ENCODE measurements at places on chromosomes 5 and 9. TPM values are rescaled to one million over a fixed set of nuclear protein-coding genes. Genes with fewer than 3 reads are reported as not detected.

CENPP gene
- total RNA-seq, result 20.9 TPM

PIP5K1B gene
- total RNA-seq, result 3.1 TPM

DNA sequence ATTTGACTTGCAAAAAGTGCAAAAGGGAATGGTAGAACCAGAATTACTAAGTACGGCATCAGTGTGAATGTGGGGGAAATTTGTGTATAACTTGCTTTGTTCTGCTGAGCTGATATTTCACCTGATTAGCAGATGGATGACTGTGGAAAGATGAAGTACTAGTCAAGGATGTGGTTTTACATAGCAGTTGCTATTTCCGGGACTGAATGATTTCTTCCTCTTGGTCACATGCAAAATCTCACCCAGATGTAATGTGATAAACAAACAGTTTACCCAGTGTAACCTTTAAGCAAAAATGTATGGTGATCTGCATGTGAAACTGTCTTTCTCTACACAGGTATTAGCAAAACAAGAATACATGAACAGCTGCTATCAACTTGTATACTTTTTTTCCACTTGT is 46.1 kb downstream of the DCP2 start:
- peaks cover 2% of the 10 kb centered on the region for H3K36me3 ChIP-seq
- no peak overlapping the region for H3K4me3 ChIP-seq
- peaks cover 61% of the 10 kb centered on the region for H3K4me1 ChIP-seq
- no peaks in the 10 kb centered on the region for H3K27me3 ChIP-seq

DNA sequence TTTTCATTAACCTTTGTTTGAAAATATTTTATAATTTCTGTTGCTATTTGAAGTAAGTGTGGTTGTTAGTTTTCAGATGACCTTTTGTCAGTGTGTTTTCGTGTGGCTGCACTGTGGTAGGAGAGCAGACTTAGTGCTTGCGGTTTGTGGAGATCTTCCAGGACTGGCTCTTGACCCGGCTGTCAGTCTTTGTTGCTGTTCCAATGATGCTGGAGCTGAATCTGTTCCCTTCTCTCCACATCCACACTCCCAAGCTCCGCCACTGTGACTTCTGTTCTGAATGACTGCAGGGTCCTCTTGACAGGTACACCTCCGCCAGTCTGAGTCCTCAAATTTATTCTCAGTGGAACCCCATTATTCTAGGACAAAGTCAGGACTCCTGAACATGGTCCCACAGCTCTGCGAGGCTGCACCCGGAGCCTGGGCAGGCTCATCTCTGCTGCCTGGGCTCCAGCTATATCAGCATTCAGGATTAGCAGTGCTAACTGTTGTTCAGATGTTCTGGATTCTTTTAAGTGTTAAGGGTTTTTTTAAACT is 126.0 kb downstream of the WNK2 start:
- no peaks in the 10 kb centered on the region for H3K36me3 ChIP-seq
- H3K27ac ChIP-seq, result no peak overlapping the region
- no peak overlapping the region for H3K4me3 ChIP-seq
- DNase-seq, result no peak
- no peaks in the 10 kb centered on the region for H3K27me3 ChIP-seq

DNA sequence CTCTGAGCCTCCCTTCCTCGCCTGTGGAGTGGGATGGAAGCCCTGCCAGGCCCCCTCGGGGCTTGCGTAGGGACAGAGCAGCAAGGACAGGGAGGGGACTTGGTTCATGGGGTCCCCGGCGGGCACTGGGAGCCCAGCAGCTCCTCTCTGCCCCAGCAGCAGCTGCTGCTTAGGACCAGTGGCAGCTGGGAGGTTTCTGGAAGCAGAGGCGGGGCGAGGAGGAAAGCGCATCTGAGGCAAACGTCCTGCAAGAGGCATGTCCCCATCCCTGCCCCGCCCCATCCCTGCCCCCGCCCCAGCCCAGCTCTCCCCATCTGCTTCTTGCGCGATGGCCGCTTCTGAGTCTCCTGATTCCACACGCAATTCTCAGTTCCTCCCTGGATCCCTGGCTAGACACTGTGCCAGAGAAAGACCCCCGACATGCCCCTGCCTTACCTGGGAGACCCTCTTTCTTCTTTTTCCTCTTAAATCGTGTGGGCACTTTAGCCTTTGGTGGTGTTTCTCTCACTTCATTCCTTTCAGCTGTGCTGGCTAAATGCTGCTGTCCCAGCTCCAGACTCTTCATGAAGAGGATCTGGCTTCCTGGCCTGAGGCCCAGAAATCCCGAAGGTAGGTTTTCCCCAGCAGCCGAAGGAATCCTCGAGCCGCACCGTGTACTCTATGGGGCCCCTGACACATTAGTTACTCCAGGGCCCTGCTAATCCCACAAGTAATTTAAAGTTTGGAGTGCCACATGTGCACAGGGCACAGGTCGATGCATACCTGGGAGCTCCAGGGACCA is 4.4 kb upstream of the OR2S2 start:
- H3K4me3 ChIP-seq, result no peak overlapping the region
- peaks cover 4% of the 10 kb centered on the region for H3K27me3 ChIP-seq
- H3K36me3 ChIP-seq, result no peaks in the 10 kb centered on the region
- DNase-seq, result no peak
- no peak overlapping the region for H3K27ac ChIP-seq

DNA sequence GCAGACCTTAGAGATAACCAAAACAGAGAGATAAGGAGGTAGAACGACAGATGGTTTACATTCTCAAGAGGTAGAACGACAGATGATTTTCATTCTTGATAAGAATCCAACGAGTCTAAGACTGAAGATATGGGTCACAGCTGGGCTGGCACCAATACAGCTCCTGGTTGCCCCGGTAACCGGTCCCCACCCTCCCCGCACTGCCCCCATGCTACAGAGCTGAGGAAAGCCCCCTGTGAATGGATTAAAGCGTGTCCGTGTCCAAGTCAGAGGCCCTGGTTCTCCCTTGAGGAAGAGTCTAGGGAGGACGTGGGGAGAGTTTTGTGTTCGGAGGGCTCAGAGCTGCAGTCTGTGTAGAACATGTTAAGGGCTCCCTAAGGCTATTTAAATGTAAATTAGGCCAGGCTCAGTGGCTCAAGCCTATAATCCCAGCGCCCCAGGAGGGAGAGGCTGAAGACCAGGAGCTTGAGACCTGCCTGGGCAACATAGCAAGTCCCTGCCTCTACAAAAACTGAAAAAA is 8.1 kb downstream of the IDNK start:
- no peaks in the 10 kb centered on the region for H3K4me1 ChIP-seq
- H3K27ac ChIP-seq, result no peak overlapping the region
- no peak overlapping the region for H3K4me3 ChIP-seq
- H3K27me3 ChIP-seq, result no peaks in the 10 kb centered on the region
- H3K36me3 ChIP-seq, result no peaks in the 10 kb centered on the region

- H3K27ac ChIP-seq, result no peak overlapping the region
- H3K27me3 ChIP-seq, result no peaks in the 10 kb centered on the region
- DNase-seq, result no peak
- no peak overlapping the region for H3K4me3 ChIP-seq
- no peaks in the 10 kb centered on the region for H3K4me1 ChIP-seq
- H3K36me3 ChIP-seq, result no peaks in the 10 kb centered on the region
These were observed 223.5 kb upstream of the MEF2C start for GRCh38 chr5:89106480-89106879.

Data from CD8-positive, alpha-beta memory T cell (primary cell).